ENCODE measurements at places on chromosomes 1 and 21.
A peak's percentile ranks its signal among the peaks of the same experiment; 100 is the strongest.

DNA sequence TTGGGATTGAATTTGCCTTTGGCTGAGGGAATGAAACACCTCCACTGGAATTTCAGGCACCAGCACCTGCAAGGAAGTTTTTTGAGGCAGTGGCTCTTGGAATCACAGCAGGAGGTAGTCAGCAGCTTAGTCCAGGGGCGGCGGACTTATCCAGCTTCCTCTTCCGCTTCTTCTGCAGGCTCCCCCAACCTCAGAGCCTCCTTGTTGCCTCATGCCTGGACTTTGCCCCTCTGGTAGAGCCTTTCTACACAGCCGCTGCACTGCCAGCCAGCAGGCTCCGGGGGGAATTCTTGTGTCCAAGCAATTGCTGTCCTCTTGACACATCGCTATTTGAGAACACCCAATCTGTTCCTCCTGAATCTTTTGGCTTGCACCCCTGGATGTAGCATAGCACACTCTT lies 4.4 kb upstream of the RHEX start:
- peak; percentile 71 for DNase-seq

- no peak for DNase-seq
Observed at GRCh38 chr1:19772053-19772452, 27.7 kb downstream of the TMCO4 start.

DNA sequence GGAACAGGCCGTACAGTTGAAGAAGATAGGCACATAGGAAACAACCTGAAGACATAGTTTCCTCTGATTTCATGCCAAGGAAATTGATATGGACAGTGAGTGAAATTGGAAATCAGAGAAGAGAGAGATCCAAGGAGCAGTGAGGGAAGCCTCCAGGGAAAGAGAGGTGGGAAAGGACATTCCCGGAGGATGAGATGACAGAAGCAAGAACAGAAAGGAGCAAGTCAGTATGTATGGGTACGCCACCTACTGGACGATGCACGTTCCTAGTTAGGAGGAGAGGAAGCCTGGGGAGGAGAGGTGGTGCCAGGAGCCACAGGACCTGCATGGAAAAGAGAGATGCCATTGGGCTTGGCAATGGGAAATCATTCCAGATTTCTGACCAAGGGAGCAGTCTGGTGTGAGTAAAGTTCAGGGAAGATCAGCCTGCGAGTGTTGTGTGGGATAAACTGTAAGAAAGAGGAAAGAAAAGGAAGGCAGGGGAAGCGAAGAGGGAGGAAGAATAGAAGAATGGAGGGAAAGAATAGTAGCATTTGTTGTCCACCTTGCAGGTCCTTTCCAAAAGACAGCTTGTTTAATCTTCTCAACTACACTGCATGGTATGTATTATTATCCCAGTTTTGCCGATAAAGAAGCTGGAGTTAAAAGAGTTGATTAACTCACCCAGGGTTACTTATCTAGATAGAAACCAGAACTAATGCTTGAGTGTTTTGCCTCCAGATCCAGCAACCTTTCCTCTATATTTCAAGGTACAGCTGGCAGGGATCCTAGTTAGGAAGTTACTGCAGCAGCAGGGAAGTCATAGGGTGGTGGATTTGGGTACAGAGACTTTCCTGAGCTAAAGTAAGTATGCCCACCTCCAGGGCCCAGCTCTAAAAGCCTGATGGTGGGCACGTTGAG lies 27.4 kb downstream of the C1orf116 start:
- DNase-seq = no peak

DNA sequence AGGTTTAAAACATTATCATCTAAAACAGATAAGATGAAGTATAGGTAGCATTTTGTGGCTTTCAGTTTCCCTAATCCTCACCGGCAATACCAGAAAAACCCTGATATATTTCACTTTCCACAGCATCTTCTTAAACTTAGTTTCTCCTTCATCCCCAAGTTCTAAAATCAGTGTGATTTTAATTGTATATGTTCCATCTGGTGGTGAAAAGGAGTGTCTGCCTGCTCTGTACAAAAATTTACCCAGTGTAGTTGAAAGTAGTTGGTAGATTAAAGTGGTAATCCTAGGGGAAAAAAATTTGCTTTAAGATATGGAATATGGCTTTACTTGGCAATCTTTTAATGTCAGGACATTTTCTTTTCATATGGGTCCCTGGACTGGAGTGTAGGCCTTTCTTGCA lies 74.3 kb downstream of the CEP350 start:
- no peak for DNase-seq

DNA sequence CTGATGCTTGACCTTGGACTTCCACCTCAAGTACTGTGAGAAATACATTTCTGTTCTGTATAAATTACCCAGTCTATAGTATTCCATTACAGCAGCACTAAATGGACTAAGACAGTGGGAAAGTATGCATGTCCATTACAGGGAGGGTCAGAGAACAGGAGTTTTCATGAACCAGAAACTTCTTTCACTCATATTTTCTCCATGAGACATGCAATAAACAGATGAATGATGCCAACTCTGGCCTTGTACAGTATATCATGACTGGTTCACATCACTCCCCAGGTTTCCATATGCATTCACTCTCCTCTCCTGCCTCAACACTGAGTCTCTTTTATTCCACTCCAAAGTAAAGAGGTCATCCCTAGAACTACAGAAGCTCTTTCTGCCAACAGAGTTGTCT lies 4.5 kb upstream of the IFI16 start:
- DNase-seq = no peak

GRCh38 chr1:64478594-64479470 lies 8.9 kb downstream of the CACHD1 start:
- DNase-seq = no peak

DNA sequence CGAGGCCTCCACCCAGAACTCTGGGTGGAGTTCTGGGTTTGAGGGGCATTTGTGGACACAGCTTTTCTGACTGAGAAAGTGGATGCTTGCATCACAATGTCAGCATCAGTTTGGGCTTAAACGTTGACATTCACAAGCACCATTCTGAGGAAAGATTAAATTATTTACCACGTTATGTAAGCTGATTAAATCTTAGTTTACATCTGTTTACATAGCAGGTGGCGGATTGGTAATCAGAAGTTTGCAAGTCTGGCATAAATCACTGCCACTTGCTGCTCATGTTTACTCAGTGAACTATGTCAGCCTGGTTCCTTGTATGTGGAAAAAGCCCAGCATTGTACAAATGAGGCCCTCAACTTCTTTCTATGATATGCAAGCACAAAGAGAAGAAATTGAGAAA lies 310.1 kb downstream of the PAPPA2 start:
- no peak for DNase-seq

DNA sequence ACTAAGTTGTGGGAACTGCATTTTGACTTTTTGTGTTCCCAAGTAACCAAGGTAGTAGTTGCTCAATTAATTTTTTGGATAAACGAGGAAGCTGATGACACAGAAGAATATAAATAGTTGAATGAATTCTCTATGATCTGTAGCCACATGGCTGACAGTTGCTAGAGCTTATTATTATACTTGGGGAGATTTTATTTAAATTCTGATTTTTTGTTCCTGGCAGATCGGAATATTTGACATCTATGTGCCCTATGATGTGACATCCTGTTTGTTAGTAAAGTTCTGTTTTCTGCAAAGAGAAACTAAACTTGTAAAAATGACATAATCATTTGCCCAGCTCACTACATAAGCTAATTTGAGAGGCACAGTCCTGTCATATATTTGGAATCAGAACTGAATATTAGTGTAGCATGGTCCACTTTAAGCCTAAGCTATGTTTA lies 9.7 kb upstream of the LYST start:
- no peak for DNase-seq

- no peak for DNase-seq
Observed at GRCh38 chr1:167430134-167430848, 88.0 kb downstream of the CD247 start.

GRCh38 chr1:47690341-47691250 lies 252.8 kb downstream of the FOXD2 start:
- DNase-seq = no peak

DNA sequence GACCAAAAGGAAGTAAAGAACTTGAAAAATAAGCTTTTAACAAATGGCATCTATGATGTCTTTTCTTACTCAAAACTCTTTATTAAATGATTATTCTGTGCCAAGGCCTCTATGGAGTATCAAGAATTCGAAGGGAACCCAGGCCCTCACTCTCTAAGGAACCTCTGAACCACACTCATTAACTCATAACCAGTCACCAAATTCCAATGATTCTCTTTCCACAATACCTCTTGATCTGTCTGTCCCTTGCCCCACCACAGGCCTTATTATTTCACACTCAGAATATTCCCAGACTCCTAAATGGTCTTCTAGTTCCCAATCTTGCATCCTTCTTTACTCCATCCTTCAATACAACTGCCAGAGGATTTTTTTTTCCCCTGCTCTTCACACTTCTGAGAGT lies 37.0 kb downstream of the PCSK9 start:
- DNase-seq = no peak

GRCh38 chr1:226533220-226533619 lies 15.3 kb upstream of the STUM start:
- DNase-seq = no peak

GRCh38 chr1:76715474-76715873 lies 151.8 kb upstream of the ST6GALNAC5 start:
- DNase-seq = no peak

GRCh38 chr1:183372586-183373230 lies 45.5 kb downstream of the NMNAT2 start:
- no peak for DNase-seq

- DNase-seq = no peak
Observed at GRCh38 chr1:219443763-219444162, 169.1 kb downstream of the ZC3H11B start.

- DNase-seq = no peak
Observed at GRCh38 chr1:217134857-217135568, 411.8 kb upstream of the ESRRG start.

- DNase-seq = no peak
Observed at GRCh38 chr1:68590473-68590872, 93.6 kb upstream of the DEPDC1 start.

GRCh38 chr1:41476807-41477361 lies 7.6 kb downstream of the EDN2 start:
- no peak for DNase-seq

GRCh38 chr1:41681331-41682098 lies 197.0 kb upstream of the EDN2 start:
- no peak for DNase-seq

DNA sequence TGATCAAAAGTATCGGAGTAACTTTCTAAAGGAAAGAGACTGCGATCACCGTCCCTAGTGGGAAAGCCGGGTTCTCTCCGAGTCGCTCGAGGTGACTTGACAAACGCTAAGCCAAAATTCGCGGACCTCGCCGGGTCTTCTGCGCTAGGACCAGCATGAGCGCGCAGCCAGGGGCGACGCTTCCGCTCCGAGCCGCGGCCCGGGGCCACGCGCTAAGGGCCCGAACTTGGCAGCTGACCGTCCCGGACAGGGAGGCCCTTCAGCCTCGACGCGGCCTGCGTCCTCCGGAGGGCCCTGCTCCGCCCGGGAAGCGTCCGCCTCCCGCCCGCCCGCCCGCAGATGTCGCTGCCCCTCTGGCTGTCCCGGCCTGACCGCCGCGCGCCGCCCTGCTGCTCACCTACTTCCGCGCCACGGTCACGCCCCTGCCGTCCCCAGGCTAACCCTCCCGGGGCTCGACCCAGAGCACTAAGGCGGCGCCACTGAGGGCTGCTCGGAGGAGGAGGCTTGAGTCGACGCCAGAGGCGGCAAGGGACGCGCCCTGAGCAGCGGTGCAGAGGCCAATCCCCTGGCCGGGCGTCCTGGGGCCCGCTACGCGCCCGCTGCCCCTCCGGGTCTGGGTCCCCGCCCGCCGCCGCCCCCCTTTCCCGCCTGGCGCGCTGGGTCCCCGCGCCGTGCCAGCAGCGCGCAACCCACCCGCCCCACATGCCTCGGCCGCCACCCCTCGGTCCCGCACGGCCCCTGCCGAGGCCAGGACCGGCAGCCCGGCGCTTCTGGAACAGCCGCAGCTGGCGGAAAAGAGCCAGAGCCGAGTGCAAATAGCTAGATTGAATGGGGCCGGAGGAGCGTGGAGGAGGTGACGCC lies 896 bp upstream of the DUSP10 start:
- peak; percentile 60 for DNase-seq

- DNase-seq = no peak
Observed at GRCh38 chr1:86875722-86876121, 38.2 kb downstream of the SELENOF start.

GRCh38 chr21:45386336-45386727 lies 18.6 kb upstream of the COL18A1 start:
- no peak for DNase-seq

DNA sequence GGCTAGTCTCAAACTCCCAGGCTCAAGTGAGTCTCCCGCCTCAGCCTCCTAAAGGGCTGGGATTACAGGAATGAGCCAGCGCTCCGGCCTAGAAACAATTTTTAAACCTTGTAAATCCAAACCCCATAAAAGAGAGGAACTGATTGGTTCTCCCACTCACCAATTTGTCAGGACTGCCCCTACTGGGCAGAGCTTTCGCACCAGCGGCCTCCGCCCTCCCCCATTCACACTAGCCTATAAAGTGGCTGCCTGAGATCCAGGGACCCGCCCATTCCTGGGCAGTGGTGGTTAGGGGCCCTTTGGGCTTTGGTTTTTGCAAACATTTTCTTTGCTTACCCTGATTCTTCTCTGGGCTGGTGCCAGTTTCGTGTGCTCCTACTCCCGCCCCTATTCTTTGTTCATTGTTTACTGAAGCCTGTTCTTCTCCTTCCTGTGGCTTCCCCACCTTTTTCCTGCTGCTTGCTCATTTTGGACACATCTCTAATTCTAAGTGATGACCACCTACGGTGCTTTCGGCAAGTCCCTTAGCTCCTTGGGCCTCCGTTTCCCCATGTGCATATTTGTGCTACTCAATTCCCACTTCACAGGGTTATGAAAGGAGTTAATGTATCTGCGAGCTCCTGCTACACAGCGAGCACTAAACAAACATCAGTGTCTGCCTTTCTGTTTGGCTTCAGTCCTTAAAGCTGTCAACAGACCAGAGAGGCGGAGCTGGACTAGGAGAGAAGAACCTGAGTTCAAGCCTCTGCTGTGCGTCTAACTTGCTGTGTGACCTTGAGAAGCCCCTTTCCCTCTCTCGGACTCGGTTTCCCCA lies 39.8 kb upstream of the CLIC4 start:
- DNase-seq = no peak

- no peak for DNase-seq
Observed at GRCh38 chr21:23160914-23161313, 2162.7 kb downstream of the NCAM2 start.

DNA sequence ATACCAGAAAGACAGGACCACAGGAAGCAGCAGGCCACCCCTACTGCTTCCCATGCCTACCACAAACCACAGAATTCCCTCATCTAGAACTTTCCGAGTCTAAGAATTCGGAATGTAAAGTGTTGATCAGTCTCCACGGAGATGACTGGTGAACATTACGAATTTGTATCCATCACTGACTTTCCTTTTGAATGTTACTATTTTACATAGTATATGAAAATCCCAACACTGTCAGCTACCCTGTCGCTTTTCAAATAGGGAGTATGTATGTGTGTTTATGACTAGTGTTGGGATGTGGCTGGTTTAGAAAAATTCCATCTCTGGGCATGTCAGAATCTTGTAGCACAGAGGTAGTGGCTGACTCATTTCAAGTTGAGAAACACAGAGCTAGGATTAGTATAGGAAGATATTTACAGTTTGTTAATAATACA lies 118.2 kb downstream of the COQ8A start:
- no peak for DNase-seq

- no peak for DNase-seq
Observed at GRCh38 chr1:168035345-168035744, 98.5 kb upstream of the MPC2 start.
